ENCODE measurements at places on chromosomes 2 and 18. TPM values are rescaled to one million over a fixed set of nuclear protein-coding genes. Genes with fewer than 3 reads are reported as not detected.

The GPR75 gene
- total RNA-seq = 1.2 TPM

DNA sequence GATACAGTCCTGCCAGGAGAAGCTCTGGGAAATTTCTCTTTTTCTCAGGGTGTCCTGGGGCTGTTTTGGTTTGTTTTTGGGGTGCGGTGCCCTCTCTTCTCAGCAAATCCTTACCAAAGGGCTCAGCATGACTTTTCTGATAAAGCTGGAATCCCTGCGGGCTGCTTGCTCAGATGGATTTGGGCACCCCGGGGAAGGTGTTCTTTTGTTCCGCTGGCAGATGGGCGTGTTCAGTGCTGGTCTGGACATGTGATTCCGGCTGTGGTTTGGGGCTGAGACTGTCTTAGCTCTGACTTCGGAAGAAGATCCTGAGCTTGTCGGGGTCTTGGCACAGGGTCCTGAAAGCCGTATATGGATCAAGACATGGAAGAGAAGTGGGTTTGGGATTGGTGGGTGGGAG, 134.2 kb upstream of the SPRED2 start:
- H3K4me3 ChIP-seq = no peak overlapping the region
- H3K27ac ChIP-seq = no peak overlapping the region
- no peaks in the 10 kb centered on the region for H3K4me1 ChIP-seq
- peak; percentile 25 for DNase-seq
- peaks cover 20% of the 10 kb centered on the region for H3K27me3 ChIP-seq

The C1QL2 gene
- total RNA-seq = 0.30 TPM

DNA sequence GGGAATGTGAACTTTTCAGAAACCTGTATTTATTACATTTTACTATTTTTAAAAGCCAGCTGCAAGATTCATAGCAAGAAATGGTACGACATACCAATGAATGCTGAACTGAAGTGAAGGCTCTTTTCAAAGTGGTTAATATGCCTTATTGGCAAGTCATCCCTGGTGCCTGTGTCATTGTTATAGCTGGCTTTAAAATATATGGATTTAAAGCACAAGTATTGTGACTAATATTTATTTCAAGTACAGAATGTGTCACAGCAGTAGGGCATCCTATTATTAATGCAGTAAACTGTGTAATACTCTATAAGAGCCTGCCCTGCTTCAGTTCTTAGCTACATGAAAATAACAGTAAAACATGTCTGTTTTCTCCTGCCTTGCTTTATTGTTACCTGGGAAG, 10.8 kb downstream of the TSHZ1 start:
- peaks cover 16% of the 10 kb centered on the region for H3K4me1 ChIP-seq
- H3K27ac ChIP-seq = no peak overlapping the region
- no peak overlapping the region for H3K4me3 ChIP-seq
- no peak for DNase-seq
- H3K36me3 ChIP-seq = no peaks in the 10 kb centered on the region
- H3K27me3 ChIP-seq = no peaks in the 10 kb centered on the region

The MFSD2B gene
- 0.69 TPM for total RNA-seq

DNA sequence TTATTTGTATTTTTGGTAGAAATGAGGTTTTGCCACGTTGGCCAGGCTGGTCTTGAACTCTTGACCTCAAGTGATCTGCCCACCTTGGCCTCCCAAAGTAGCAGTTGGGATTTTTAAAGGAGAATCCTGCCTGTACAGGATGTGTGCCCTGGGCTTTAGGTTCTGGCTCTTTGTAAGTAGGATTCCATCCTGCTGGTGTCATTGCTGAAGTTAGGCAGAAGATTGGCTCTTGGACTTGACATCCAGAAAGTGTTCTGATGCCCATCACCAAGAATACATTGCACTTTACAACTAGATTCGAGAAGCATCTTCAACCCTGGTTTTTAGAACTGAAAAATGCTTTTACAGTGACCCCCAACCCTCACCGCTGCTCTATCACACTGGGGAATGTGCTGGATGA, 4.4 kb upstream of the TWIST2 start:
- no peaks in the 10 kb centered on the region for H3K27me3 ChIP-seq
- H3K4me3 ChIP-seq = no peak overlapping the region
- H3K36me3 ChIP-seq = no peaks in the 10 kb centered on the region
- H3K27ac ChIP-seq = no peak overlapping the region

DNA sequence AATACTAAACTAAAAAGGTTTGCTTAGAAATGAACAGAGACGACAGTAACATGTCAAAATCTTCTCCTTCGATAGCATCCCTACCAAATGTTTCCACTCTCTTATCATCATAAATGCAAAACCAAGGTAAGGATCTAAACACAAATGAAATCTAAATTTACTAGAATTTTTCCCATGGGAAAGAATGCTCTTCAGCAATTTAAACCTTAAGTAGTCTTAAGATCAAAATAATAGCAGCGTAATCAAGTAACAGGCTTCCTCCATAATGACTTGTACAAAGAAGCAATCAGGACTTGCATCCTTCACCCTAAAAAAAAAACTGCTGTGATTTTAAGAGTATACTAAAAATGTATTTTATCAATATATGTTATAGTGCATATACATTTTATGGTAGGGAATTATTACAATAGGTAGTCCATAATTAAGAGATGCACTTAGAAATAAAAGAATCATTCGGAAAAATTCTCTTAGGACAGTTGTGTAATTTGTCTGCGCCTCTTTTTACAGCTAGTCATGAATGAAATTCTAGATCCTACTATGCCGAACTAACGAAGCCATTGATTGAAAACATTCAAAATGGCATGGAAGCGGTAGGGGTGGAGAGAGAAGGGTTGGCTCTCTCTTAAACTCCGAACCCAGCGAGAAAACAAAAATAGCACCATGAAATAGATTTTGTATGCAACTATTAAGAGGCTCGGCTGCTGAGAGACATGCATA, 1.3 kb downstream of the PGAP1 start:
- H3K4me3 ChIP-seq = peak overlapping the region; percentile 93
- peaks cover 17% of the 10 kb centered on the region for H3K4me1 ChIP-seq
- H3K27me3 ChIP-seq = no peaks in the 10 kb centered on the region
- peak overlapping the region; percentile 85 for H3K27ac ChIP-seq

GRCh38 chr2:144519934-144520731, at the start of gene ZEB2:
Gene ZEB2 (minus strand): TSS chr2:144520119. CDS start chr2:144517350, 2,769 bp downstream.
- peak within 1 kb of the TSS; percentile 99 for H3K4me3 ChIP-seq
- DNase-seq = peak; percentile 95
- H3K4me1 ChIP-seq = peaks cover 13% of the 10 kb centered on the region
- no peaks in the 10 kb centered on the region for H3K27me3 ChIP-seq
- no peaks in the 10 kb centered on the region for H3K36me3 ChIP-seq

DNA sequence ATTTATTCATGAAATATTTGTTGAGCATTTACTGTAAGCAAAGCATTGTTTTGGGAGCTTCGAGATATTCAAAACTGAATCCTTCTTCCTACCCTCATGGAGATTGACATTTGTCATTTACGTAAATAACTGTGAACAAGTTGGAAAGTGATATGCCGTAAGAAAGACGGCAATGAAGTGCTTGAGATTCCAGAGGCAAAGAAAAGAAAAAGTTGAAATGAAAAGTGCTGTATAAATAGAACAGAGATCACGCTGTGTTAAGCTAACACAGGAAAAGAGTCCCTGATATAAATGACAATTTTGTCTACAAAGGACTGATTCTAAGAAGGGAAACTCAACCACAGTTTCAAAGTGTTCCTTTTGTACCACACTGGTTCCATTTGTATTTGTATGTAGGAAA, 1.8 kb downstream of the CHRNA1 start:
- no peak overlapping the region for H3K4me3 ChIP-seq
- peaks cover 21% of the 10 kb centered on the region for H3K4me1 ChIP-seq
- no peak for DNase-seq
- no peaks in the 10 kb centered on the region for H3K27me3 ChIP-seq
- peak overlapping the region; percentile 42 for H3K27ac ChIP-seq

DNA sequence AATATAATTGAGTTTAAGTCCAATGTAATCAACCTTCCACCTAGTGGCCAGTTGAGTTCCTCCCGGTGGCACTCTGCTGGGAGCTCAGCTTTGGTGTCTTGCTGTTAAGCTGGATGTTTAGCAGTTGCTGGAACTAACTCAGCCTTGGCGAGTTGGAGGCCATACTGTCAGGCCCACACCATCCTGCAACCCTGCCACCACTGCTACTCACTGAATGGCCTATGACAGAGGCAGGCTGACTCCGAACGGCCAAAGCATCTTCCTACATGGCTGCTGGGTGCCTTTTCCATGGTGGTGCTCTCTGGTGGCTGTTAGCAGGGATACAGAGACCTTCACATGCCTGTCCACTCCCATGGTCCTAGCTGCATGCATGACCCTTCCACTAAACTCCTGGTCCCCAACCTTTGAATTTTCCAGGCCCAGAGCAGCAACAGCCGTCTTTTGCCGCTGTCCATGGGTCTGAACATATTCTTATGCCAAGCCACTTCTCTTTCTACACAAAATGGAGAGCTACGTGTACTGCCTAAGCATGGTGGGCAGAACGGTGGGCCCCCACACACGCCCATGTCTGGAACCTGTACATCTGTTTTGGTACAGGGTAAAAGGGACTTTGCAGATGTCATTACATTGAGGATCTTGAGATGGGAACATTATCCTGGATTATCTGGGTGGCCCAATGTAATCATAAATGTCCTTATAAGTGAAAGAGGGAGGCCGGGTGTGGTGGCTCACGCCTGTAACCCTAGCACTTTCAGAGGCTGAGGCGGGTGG, 15.0 kb upstream of the TRAF3IP1 start:
- H3K27me3 ChIP-seq = no peaks in the 10 kb centered on the region
- no peaks in the 10 kb centered on the region for H3K36me3 ChIP-seq
- DNase-seq = no peak
- no peaks in the 10 kb centered on the region for H3K4me1 ChIP-seq
- no peak overlapping the region for H3K27ac ChIP-seq

DNA sequence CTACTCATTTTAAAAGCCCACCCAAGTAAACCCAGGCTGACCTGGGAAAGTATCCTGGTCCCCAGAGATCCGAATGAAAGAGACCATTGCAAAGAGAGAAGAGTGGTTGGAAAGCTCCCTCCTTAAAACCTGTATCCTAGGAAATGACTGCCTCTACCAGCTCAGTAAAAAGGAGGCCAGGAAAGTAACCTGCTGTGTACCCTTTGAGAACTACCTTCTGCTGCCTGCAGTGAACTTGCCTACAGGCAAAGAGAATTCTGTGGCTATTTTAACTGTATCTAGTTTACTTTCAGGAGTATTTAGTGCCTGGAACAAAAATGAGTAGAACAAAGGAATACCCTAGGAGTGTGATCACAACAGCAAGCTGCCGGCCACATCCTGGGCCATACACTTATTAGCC, 641.7 kb upstream of the NRXN1 start:
- no peaks in the 10 kb centered on the region for H3K27me3 ChIP-seq
- DNase-seq = no peak
- no peak overlapping the region for H3K27ac ChIP-seq
- H3K4me1 ChIP-seq = no peaks in the 10 kb centered on the region
- H3K4me3 ChIP-seq = no peak overlapping the region

The COLEC11 gene
- 5.4 TPM for total RNA-seq

GRCh38 chr2:37020887-37021796, 54.8 kb upstream of the STRN start:
- H3K27ac ChIP-seq = peak overlapping the region; percentile 91
- peaks cover 25% of the 10 kb centered on the region for H3K4me1 ChIP-seq
- DNase-seq = peak; percentile 21
- no peaks in the 10 kb centered on the region for H3K36me3 ChIP-seq
- H3K27me3 ChIP-seq = no peaks in the 10 kb centered on the region

The HOXD12 gene
- total RNA-seq = not detected

- H3K36me3 ChIP-seq = no peaks in the 10 kb centered on the region
- no peaks in the 10 kb centered on the region for H3K4me1 ChIP-seq
- no peak overlapping the region for H3K27ac ChIP-seq
- DNase-seq = no peak
These were observed 580.6 kb upstream of the CDH2 start for GRCh38 chr18:28757466-28758008.

The SPATA3 gene
- total RNA-seq = not detected
